ENCODE measurements at places on chromosomes 4 and X.

DNA sequence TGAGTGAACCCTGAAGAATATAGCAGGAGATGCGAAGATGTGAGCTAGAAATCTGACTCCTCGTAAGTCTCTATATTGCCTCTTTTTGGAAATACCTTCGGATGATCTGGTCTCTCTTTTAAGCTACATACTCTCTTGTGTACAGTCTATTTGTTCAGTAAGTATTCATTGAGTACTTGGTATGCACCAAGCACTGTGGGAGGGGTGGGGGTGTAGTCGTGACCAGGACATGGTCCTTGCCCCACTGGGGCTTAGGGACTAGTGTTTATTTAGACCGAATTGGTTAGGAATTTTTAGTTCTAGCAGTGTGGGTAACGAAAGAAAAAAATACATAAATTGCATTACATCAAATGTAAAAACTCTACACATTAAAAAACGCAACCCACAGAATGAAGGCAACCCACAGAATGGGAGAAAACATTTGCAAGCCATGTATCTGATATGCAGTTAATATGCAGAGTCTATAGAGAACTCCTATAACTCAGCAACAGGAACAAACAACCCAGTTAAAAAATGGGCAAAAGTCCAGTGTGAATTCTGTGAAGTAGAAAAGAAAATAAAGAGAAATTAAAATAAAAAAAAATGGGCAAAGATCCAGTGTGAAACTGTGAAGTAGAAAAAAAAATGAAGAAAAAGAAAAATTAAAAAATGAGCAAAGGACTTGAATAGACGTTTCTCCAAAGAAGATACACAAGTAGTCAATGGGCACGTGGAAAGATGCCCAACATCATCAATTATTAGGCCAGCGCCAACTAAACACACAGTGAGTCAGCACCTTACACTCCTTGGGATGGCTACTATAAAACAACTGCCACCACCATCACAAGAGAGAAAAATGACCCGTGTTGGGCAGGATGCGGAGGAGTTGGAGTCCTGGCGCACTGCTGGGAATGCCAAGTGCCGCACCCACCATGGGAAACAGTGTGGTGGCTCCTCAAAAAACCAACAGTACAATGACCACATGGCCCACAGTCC is 43.8 kb downstream of the RGS12 start:
- no peak for DNase-seq

GRCh38 chr4:175758050-175759024 is 53.7 kb downstream of the GPM6A start:
- DNase-seq: no peak

GRCh38 chrX:39201305-39201990 is 400.2 kb downstream of the MID1IP1 start:
- DNase-seq: peak; percentile 33

GRCh38 chrX:134803551-134804183 is 145.4 kb upstream of the PLAC1 start:
- peak; percentile 77 for DNase-seq

DNA sequence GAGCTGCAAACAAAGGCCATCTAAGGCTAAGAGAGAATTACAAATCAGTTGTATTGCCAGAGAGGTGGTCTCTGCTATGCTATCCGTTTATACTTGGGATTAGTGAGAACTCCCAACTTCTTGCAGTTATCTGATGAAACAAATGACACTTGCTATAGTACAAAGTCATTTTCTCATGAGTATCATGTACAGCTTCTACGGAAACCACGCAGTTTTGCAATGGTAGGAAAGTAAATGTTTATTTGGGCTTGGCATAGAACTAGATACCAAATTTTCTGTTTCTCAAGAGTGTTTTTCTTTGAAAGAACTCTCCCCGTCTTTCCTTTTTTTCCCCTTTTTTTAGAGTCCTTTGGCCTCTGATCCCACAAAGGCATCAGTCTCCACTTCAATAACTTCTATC is 128.2 kb upstream of the ENPEP start:
- no peak for DNase-seq

- DNase-seq: no peak
These were observed 56.7 kb downstream of the NAF1 start for GRCh38 chr4:163109967-163110366.

GRCh38 chrX:13469963-13470684 is 99.3 kb upstream of the EGFL6 start:
- DNase-seq: peak; percentile 34

Data from OCI-M1 (cell line).